ENCODE measurements at places on chromosomes 7 and 10. TPM values are rescaled to one million over a fixed set of nuclear protein-coding genes. Genes with fewer than 3 reads are reported as not detected.

PAX4 gene
- total RNA-seq, result not detected

CPVL gene
- not detected for total RNA-seq

FAM25G gene
- not detected for total RNA-seq

WDFY4 gene
- total RNA-seq, result not detected

ATP6V1F gene
- 134 TPM for total RNA-seq

DENND2A gene
- total RNA-seq, result 2.9 TPM

MDFIC gene
- total RNA-seq, result 25.1 TPM

STOX1 gene
- total RNA-seq, result not detected

GIMAP2 gene
- total RNA-seq, result 5.2 TPM

PIP4K2A gene
- total RNA-seq, result 42.8 TPM

All from cardiac atrium fibroblast (primary cell).